T-helper 17 cell (primary cell): ENCODE measurements at places on chromosomes 7 and 10.

GRCh38 chr7:17584822-17585221 is 286.4 kb downstream of the AHR start:
- no peak for DNase-seq

- no peak for DNase-seq
These were observed 143.7 kb downstream of the GPAM start for GRCh38 chr10:112039823-112040222.

DNA sequence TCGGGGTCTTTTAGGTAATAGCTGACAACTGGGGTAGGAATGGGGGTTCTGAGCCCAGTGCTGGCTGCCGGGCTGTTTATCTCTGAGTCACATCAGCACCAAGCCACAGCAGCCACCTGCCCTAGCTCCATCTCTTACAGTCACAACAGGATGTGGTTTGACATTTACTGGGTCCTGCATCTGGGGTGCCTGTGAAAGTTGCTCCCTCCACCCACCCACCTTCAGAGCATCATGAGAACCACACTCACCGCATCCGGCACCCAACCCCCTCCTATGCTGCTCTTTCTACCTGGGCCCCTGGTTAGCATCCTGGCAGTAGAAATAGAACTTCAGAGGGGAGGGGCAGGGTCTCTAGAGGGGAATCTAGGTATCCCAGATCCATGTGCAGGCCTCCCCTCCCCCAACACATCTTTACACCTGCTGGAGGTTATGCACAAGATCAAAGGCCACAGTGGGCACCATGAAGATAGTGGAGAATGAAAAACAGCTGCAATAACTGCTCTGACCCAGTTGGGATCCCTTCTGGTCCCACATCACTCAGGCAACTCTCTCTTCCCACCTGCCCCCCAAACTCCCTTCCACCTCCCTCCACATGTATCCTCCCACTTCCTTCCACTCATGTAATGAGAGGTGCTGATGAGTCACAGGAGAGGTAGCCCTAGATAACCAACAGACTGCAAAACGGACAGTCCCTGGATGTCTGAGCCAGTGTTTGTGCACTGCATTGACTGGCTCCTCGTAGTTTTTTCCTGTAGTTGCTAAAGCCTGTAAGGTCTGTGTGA is 38.2 kb downstream of the PRSS2 start:
- peak; percentile 84 for DNase-seq

- no peak for DNase-seq
These were observed 526.6 kb upstream of the GHITM start for GRCh38 chr10:83612746-83613145.

DNA sequence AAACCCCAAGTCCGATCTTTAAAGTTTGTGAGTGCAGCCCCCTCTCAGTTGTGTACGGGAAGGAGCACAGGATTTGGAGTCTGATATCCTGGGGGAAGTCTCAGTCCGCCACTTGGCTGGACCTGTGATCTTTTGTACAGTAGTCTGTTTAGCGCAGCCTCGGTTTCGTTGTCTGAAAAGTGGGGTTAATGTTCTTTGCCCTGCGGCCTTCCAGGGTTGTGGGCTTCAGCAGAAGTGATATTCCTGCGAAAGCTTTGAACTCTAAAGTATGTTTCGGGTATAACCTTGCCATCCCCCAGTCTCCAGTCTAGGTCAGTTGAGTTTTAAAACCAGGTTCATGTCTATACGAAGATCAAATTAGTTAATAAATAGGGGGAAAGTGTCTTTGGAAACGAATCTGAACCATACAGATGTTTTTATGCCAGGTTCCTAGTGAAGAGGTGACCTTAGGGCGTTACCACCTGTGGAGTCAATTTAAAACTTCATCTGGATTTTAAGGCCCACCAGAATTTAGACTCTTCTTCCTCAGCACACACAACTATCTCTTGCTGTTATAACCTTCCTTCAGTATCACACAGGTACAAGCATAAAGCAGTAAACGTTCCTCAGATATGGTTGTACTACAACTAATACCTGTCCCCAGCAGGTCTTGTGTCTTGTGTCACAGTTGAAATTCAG is 904 bp downstream of the R3HCC1L start:
- DNase-seq, result no peak
